GDM1 (cell line): ENCODE measurements at places on chromosomes 16 and 17.

DNA sequence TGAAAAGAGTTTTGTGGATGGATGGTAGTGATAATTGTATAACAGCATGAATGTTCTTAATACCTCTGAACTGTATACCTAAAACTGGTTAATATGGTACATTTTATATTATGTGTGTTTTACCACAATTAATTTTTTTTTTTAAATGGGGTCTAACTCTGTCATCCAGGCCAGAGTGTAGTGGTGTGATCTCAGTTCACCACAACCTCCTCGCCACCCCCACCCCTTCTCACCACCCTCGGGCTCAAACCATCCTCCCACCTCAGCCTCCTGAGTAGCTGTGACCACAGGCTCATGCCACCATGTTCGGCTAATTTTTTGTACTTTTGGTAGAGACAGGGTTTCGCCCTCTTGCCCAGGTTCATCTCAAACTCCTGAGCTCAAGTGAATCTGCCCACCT is 123.2 kb downstream of the CDRT15L2 start:
- DNase-seq, result no peak

GRCh38 chr17:76384987-76385891 is 830 bp downstream of the SPHK1 start:
- DNase-seq, result no peak

DNA sequence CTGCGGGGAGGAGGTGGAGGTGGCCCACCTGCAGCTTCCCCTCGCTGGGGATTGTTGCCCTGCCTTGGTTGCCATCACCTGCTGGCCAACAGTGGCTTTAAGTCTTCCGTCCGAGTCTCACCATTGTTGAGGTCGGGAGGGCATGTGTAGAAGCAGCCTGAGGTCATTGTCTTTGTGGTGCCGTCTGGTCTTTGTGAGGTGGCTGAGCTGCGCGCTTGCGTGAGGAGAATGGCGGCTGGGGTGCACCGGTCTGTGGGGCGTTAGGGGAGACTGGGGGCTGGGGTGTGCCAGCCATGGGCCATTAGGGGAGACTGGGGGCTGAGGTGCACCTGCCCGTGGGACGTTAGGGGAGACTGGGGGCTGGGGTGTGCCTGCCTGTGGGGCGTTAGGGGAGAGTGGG is 36.2 kb downstream of the ZNF750 start:
- DNase-seq, result no peak

DNA sequence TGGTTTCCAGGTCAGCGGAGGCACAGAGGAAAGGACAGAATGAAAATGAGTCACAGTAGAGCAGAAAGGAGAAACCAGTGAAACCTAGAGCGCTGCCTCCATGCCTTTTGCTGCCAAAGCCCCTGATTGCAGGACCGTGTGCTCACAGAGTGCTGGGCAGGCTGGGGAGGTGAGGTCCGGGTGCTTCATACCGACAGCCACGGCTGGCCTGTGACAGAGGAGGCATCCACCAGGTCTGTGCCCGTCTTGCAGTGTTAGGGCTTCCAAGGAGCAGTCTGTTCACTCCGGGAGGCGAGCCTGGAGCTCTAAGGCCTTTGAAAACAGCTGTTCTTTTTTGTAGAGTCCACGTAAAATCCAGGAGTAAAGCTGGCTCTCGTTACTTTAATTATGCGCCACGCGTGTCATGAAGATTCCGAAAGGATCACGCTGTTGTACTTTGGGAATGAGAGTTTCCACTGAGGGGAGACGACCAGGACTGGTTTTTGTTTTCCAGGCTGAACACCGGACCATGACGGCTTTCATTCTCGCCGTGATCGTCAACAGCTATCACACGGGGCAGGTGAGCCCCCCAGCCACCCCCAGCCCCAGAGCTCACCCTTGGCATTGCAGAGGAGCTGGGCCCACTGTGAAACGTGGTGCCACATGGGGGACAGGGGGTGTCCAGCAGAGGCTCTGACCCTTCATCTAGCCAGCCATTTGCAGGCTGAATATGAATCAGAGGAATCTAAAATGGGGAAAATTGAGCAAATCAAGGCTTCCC is 108.5 kb upstream of the CHMP6 start:
- DNase-seq, result no peak

GRCh38 chr16:1908184-1908583 is 10.0 kb downstream of the HS3ST6 start:
- DNase-seq, result no peak
